CD4-positive, alpha-beta T cell treated with Interleukin-4 for 1 hour (primary cell): ENCODE measurements at places on chromosomes 2 and 18.

DNA sequence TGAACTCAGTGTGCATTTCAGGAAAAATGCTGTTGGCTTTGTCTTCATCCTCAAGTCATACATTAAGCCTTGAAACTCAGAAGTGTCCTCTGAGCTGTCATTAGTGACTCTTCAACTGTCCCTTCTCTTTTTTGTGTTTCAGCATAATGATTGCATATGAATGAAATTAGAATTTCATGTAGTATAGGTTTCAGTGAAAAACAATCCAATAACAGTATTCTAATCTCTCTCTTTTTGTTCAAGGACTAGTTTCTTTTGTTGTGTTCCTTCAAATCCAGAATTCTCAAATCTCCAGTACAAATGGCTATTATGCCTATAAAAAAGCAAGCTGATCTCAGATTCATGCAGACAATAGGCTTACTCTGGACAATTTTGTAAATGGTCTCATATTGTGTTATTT lies 133.5 kb downstream of the QPCT start:
- DNase-seq = no peak

DNA sequence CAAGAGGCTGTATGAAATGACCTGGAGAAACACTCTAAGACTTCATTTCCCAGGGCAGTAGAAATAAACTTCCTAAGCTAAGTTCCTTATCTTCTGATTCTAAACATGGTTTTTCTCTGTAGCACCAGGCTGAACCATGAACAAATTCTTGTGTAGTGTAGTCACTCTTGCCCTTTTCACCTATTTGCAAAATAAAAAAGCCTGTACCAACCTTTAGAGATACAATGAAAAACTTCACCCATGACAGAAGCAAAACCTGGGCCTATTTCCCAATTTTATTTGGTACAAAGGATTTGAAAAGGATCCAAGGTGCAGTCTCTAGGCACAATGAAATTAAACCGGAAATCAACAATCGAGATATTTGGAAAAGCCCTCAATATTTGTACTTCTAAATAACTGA lies 43.6 kb downstream of the POLR1A start:
- DNase-seq = no peak

- no peak for DNase-seq
Measured at GRCh38 chr18:67432806-67433205, 83.7 kb downstream of the DSEL start.

DNA sequence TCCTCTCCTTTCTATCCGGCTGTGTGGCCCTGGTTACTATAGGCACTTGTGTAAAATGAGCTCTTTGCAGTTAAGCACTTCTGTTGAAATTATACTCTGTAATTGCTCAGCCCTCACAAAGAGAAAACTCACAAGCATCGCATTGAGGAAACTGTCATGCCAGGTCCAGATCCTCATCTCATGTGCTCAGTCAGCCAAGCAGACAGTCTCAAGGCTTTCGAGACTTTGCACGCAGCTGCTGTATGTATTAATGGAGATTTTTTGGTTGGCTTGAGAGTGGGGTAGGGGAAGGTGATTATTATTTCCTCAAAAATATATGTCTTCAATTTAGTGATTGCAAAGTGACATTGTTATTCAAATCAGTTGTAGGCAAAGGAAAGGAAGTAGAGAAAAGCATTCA lies 33.0 kb upstream of the PHLPP1 start:
- no peak for DNase-seq

DNA sequence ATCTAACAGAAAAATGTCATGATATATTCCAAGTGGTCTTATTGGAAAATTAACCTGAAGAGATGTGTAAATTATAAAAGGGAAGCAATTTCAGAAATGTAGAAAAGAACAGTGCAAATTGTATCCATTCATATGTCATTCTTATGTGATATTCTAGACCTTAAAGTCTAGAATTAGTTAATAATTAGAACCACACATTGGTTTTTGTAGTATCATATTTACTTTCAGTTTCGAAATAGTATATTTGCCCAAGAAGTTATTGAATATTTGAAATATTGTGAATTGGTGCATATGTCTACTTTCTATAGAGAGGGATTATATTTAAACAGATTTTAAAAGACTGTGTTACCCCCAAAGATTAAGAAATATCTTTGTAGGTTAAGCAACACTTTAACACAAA lies 1348.6 kb upstream of the ACVR2A start:
- DNase-seq = no peak

- DNase-seq = peak; percentile 70
Measured at GRCh38 chr2:64609227-64609941, 44.3 kb downstream of the SERTAD2 start.

- no peak for DNase-seq
Measured at GRCh38 chr2:190339394-190339793, 4.0 kb upstream of the INPP1 start.
